ENCODE measurements at places on chromosomes 5 and 9.

DNA sequence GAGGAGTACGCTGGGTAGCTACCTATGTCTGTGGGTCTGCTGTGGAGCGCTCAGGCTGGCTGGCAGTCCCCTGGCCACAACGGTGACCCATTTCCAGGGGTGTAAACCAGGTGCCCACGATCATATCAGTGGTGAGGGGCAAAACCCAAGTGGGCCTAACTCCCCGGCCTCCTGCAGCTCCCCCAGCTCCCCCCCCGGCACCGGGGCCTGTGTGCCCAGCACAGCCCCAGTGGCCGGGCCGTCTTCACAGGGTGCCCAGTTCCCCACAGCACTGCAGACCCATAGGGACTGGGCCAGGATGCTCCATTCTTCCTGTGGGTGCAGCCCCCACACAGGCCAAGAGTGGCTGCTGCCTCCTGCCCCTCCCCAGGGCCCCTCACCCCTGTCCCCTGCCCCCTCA lies 958 bp upstream of the LCN8 start:
- DNase-seq, result no peak

GRCh38 chr5:54837093-54837492 lies 148.3 kb downstream of the ESM1 start:
- no peak for DNase-seq

GRCh38 chr9:96302021-96302420 lies at the start of gene HSD17B3:
Gene HSD17B3, minus strand, starts transcription at chr9:96302176. Its CDS starts 72 bp downstream, at chr9:96302104.
- DNase-seq, result no peak

DNA sequence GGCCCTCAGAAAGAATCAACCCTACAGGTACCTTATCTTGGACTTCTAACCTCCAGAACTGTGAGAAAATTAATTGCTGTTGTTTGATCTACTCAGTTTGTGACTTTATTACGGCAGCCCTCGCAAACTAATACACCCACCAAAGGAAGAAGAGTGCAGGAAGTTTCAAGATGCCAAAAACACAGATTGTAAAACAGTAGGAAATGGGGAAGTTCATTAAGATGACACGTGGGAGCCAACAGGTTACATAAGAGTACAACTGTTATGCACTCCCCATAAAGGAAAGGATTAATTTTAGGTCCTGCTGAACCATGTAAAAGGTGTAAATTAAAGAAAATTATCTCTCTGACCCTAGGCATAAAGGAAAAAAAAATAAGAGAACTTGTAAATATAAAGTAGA lies 294.3 kb downstream of the EPB41L4A start:
- no peak for DNase-seq

DNA sequence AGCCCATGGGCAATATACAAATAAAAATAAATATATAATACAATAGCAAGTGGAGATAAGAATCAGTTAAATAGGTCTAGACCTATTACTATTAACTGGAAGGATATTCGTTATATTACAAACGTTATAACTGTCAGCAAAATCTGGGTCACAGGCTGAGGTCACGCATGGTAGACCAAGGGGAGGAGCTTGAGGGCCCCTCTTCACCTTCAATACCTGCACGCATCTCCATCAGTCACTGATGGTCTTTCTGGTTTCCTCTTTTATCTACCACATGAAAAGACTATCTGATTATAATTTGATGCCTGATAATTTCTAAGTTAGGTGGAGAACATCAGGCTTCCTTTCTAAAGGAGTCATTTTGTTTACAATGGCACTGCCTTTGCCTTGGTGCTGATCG lies 43.2 kb downstream of the MAT2B start:
- no peak for DNase-seq

GRCh38 chr5:79802406-79802805 lies 112.8 kb downstream of the CMYA5 start:
- no peak for DNase-seq

DNA sequence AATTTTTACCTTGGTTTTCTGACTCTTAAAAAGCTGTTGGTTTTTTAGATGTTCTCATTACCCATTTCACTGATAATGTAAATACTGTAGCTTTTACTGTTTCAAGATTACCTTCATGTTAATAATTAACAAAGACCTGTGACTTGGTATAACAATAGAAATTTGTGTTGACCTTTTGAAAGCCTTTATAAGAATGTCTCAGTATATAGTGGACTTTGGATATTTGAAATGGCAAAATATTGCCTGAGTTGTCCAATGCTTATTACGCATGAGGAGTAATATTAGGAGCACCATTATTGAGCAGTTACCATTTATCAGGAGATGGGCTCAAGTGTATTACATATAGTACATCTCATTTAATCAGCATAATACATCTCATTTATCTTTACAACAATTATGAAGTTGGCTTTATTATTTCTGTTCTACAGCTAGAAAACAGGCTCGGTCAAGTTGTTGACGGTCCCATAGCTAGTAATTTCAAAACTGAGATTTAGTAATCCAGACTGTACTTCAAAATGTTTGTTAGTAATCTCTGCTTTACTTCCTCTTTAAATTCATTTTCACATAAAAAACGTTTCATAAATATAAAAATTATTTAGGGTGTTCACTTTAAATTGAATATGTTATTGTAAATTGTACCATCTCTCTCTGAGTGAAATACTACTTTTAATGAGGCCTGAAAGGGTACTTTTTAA lies 50.7 kb upstream of the FKTN start:
- no peak for DNase-seq

GRCh38 chr9:125943831-125944230 lies 196.7 kb downstream of the PBX3 start:
- no peak for DNase-seq

DNA sequence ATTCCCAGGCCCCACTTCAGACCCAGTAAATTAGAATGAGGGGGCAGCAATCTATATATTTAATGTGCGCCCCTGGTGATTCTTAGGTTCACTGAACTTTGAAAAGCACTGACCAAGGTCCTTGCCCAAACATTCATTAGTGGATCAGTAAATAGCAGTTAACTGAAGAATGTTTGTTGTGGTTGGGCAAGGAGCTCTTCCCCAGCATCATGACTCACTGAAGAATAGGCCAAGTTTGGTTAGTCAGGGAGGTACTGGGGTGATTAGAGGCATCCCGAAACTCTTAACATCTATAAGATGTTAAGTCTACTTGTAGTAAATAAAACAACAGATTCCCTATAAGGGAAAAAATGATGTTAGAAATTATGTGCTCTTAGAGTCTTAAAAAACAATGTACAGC lies 833 bp upstream of the MROH2B start:
- DNase-seq, result no peak

GRCh38 chr9:89679581-89679980 lies 74.8 kb downstream of the GADD45G start:
- DNase-seq, result no peak

GRCh38 chr9:132267660-132268059 lies 87.1 kb downstream of the SETX start:
- no peak for DNase-seq

DNA sequence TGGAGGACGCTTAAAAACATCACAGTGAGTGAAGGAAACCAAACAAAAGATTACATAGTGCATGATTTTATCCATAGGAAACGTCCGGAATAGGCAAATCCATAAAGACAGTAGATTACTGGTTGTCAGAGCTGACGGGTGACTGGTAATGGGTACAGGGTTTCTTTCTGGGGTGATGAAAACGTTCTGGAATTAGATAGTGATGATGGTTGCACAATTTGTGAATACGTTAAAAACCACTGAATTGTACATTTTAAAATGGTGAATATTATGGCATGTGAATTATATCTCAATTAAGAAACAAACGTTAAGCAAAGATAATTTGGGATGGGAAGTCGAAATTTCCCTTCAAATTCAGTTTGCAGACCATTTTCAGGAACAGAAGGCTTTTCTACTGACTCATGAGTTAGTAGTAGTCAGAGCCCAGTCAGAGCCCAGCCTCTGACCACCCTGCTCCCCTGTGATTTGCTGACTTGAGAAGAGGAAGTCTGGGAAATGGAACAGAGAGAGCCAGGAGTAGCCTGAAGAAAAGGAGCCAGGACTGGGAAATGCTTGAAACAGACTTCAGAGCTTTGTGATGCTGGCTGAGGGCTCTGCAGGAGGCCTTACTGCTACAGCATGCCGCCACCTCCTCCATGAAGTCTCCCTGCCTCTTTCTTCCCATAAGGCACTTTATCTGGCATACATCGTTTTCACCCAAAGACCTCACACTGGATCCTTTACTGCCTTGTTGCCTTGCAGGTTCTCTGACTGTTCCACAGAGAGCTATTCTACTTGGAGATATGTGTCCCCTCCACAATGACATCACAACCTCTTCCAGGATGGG lies 46.4 kb upstream of the CTNNA1 start:
- no peak for DNase-seq

DNA sequence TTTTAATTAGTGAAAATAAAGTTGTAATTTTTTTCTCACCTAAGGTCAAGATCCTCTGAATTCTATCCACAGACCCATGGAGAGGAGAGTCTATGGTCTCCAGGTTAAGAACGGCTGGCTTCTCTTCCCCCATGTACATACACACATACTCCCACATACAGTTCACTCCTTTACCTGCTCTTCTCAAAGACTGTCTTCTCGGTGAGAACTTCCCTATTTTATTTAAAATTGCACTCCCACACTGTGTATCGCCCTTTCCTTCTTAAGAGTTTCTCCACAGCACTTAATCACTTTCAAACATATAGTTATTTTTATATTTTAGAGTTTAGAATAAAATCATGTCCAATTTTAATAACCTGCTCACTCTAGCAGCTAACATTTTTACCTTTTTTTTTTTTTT lies 3.6 kb upstream of the JADE2 start:
- DNase-seq, result no peak

- DNase-seq, result no peak
Measured at GRCh38 chr5:95836544-95836943, 14.0 kb upstream of the GLRX start.

DNA sequence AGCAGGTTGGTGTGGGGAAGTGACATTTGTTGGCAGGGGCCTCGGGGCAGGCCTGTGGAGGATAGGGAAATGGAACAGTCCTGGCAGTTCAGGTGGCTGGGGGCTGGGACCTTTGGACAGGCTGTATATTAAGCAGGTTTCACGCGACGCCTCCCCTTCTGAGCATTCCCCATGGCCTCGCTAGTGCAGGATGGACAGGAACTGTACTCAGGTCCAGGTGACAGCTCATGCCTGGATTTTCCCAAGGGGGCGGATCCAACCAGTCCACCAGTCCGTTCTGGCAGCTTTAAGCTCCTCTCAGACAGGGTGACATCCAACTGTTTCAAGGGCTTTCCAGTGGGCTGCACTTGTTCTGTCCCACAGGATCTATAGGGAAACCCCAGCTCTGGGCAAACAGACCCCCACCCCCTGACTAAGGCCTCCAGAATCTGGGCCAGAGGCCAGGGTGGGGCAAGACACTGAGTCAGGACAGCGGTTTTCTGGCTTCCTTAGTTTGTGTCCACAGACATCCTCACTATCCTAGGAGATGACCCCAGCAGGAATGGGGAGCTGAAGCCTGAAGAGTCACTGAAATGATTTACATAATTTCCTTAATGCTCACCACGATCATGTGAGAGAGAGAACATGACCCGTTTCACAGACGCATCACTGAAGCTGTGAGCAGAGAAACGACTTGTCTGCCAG lies 20.9 kb downstream of the CSF2 start:
- no peak for DNase-seq

- peak; percentile 81 for DNase-seq
Measured at GRCh38 chr5:93603793-93604643, 21.0 kb downstream of the NR2F1 start.

DNA sequence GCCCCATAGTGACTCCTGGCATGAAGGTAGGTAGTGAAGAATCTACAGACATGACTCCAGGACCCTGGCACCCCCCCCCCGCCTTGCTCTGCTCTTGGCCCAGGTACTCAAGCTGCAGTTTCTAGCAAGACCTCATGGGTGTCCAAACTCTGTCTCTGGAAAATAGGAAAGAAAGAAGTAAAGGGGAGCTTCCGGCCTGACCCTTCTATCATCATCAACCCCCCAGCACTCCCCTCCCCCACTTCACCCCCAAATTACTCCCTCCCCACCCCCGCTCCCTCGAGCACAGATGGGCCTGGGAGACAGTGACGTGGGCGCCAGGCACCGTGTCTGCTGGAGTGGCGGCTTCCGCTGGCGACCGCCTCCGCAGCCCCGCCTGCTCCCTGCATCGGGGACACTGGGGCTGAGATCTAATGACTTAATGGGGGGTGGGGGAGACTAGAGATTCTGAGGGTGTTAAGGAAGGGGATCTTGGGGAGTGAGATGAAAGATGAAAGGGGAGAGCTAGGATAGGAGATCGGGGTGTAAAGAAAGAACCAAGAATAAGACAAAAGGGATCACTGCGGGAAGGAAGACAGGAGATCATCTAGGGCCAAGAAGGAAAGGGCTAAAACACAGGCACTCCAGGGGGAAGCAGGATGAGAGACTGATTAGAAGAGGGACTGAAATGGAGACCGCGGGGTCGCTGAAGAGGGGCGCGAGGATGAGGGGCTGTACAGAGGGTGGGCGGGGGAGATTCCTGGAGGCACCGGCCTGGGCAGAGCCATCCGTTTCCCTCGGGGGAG lies 1.1 kb upstream of the DNAJB5 start:
- peak; percentile 88 for DNase-seq

DNA sequence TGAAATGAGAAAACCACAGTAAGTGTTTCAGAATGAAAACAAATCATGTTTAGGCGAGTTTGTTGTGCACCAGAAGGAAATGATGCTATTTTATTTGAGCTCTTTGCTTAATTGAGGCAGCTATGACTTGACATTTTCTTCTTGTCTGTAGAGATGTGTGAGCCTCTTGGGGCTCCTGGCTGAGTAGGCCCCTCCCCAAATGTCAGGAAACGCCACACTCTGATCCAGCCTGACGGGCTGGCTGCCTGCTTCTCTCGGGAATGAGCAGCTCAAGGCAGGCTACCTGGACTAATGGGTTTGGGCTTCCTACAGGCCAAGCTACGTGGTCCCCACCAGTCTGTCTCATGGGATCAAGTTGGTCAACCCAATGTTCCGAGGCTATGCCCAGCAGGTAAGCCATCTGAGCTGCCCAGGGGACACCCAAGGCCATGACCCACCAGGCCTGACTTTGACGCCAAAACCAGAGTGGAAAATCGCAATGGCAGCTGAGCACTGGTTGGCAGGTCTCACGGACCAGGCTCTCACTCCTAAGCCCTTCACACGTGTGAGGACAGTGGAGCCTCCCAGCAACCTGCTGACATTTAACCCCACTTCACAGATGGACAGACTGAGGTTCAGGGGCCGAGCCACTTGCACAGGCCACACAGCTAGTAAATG lies 29.9 kb downstream of the USP20 start:
- no peak for DNase-seq

- DNase-seq, result no peak
Measured at GRCh38 chr5:112239996-112240395, 179.1 kb downstream of the EPB41L4A start.

- no peak for DNase-seq
Measured at GRCh38 chr9:96441798-96442445, 8.0 kb upstream of the HABP4 start.

GRCh38 chr5:56958595-56958994 lies 6.7 kb upstream of the MIER3 start:
- DNase-seq, result no peak

- no peak for DNase-seq
Measured at GRCh38 chr5:120476063-120476462, 12.0 kb downstream of the PRR16 start.

DNA sequence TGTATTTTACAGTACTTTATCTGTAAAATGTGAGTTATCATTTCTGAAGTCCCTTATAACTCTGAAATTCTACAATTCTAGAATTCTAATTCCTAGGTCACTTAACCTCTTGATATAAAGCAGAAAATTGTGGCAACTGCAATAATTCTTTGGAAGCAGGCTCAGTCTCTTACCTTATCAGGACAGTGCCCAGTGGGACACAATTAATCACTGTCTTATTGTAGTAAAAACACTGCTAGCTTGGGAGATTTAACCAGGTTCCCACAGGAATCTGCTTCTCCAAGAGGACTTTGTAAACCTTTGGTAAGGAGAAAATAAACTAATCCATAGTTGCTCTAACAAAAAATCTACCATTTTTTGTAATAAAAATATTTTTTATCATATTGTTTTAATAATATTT lies 18.3 kb upstream of the SPATA9 start:
- DNase-seq, result no peak
